ENCODE measurements at places on chromosomes 2 and 18. TPM values are rescaled to one million over a fixed set of nuclear protein-coding genes. Genes with fewer than 3 reads are reported as not detected.

GRCh38 chr2:232389327-232389726, 10.8 kb downstream of the ALPP start:
- no peak for DNase-seq

GRCh38 chr2:29401994-29402393, 286.8 kb downstream of the CLIP4 start:
- no peak for DNase-seq

GRCh38 chr2:79935771-79936657, 368.5 kb downstream of the LRRTM1 start:
- DNase-seq, result no peak

- no peak for DNase-seq
These were observed 25.6 kb downstream of the CYTIP start for GRCh38 chr2:157418239-157418641.

DNA sequence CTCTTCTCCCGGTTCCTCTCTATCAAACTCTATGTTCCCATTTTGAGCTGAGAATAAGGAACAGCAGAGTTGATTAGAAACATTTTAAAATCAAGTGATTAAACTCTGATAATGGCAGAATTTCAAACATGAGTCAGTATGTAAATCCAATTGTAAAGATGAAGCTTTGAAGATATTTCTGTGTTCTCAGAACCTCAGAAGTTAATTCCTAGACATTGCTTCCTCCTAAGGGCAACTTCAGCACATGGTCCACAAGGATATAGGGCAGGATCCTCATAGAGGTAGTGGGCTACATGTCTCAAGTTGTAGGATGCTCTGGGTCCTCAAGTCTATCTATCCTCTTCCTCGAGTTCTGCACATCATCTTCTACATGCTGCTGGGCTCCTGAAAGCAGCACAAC, 46.3 kb downstream of the QPCT start:
- DNase-seq, result no peak

GRCh38 chr18:7677424-7677823, 110.3 kb downstream of the PTPRM start:
- DNase-seq, result no peak

Gene SLC23A3
- total RNA-seq, result 4.7 TPM

Gene ACADL
- total RNA-seq, result not detected

Gene RRM2
- 355 TPM for total RNA-seq

Gene LYPD6
- total RNA-seq, result not detected

Gene SERPINB3
- not detected for total RNA-seq

Gene MAP2
- total RNA-seq, result not detected

Data from activated naive CD8-positive, alpha-beta T cell treated with anti-CD3 and anti-CD28 coated beads, Interleukin-2, amount 10 ng/mL, durations not matched to agents 7 days and 5 days (primary cell).